ENCODE measurements at places on chromosomes 12 and 14.

- no peak for DNase-seq
Observed at GRCh38 chr12:108821407-108822397, 35.7 kb downstream of the SSH1 start.

GRCh38 chr14:92729634-92730358, 18.6 kb downstream of the LGMN start:
- DNase-seq: no peak

DNA sequence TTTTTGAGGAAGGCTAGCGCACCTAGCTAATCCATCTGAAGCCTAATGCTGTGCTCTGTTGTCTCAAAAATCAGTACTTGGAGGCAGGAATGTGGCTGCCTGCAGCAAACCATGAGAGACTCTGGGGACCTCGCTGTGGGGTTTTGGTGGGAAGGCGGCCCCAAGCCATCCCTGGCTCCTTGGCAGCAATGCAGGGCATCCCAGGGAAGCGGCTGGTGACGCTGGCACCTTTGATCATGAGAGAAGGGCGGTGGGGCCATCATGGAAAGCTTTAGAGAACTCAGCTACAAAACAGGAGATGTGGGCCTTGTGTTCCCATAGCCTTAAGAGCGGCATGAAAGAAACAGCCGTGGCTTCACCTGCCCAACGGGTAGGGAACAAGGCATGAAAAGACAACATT, 101.1 kb upstream of the SFSWAP start:
- no peak for DNase-seq

DNA sequence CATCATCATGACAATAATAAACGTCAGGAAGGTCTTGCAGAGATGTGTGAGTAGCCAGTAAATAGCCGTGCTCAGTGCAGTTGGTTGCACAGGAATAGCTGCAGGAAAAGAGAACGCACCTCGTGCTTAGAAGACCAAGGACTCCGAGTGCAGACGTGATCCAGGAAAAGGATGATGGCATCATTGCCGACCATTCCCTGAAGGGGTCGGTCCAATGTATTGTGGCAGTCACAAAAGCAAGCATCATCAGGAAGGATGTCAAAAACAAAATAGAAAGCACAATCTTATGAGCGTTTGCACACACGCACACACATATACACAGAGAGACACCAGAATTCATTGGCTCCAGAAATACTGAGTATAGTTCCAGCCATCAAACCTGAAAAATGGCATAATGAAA, 12.8 kb downstream of the DUSP6 start:
- no peak for DNase-seq

Data from nucleus accumbens (tissue), 56 donors.